Activated effector memory CD4-positive, alpha-beta T cell treated with anti-CD3 and anti-CD28 coated beads, Interleukin-2, amount 50 U/mL, for 16 hours (primary cell): ENCODE measurements at places on chromosomes 2 and 18.

- DNase-seq: no peak
These were observed 25.6 kb downstream of the CYB5A start for GRCh38 chr18:74266161-74266560.

DNA sequence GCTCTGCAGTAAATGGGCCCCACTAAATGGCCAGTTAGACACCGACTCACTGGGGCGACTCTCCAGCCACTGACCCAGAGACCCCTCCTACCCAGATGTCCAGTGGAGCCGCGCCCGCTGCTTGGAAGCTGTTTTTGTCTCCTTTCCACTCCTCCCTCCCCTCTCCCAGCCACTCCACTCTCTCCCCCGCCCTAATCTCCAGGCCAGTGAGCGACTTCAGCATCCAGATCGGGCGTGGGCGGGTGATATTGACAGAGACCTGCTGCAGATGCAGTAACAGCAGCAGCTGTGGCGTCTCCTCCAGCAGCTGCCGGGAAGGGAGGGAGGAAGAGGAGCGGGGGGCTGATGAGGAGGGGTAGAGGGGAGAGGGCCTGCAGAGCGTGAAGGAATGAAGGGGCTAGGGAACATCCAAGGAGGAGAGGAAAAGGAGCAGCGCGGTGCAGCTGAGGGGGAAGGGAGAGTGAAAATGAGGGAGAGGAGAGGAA lies at the start of gene SCN7A:
SCN7A (minus strand) TSS at position 110 of the 485 bp plus-strand sequence. CDS start 16,553 bp downstream, outside the sequence.
- no peak for DNase-seq

DNA sequence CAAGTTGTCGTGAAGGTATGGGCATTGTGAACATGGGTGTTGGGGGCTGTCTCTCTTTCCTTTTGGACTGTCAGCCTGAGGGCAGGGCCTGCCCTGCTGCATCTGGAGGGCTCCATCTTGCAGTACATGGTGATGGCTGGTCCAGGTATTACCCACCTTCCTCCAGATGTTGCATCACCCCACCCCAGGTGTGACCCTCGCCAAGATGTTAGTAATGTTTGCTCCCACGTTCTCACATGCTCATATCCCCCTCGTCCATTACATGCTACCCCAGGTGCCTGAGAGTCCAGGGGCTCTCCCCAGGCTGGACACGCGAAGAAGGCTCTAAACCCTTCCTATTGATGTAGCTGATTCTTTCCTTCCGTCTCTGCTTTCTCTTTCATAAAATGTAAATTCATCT lies 13.9 kb downstream of the ZAP70 start:
- peak; percentile 57 for DNase-seq

DNA sequence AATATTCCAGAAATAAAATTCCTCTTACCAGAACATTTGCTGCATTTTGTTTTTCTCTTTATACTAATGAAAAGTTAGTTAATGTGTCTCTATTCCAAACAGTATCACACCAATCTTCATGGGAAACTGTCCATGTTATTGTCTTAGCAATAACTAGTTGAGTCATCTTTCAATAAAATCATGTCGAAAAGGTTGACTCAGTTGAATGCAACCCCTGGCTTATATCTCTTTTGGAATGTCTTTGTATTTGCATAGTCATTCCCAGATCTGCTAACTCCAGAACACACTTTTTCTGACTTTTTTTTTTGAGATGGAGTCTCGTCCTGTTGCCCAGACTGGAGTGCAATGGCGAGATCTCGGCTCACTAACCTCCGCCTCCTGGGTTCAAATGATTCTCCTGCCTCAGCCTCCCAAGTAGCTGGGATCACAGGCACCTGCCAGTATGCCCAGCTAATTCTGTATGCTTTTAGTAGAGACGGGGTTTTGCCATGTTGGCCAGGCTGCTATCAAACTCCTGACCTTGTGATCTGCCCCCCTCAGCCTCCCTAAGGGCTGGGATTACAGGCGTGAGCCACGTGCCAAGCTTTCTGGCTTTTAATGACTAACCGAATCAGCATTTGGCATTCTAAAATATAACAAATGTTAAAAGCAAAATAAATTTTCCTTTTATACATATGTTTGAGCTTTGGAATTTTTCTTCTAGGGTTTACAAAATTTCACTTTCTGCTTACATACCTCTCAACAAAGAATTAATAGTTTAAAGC lies 133.2 kb upstream of the GULP1 start:
- DNase-seq: no peak

GRCh38 chr2:101330253-101330933 lies 21.9 kb upstream of the RNF149 start:
- DNase-seq: peak; percentile 78

- no peak for DNase-seq
These were observed 123.1 kb downstream of the KYNU start for GRCh38 chr2:143000599-143000998.

DNA sequence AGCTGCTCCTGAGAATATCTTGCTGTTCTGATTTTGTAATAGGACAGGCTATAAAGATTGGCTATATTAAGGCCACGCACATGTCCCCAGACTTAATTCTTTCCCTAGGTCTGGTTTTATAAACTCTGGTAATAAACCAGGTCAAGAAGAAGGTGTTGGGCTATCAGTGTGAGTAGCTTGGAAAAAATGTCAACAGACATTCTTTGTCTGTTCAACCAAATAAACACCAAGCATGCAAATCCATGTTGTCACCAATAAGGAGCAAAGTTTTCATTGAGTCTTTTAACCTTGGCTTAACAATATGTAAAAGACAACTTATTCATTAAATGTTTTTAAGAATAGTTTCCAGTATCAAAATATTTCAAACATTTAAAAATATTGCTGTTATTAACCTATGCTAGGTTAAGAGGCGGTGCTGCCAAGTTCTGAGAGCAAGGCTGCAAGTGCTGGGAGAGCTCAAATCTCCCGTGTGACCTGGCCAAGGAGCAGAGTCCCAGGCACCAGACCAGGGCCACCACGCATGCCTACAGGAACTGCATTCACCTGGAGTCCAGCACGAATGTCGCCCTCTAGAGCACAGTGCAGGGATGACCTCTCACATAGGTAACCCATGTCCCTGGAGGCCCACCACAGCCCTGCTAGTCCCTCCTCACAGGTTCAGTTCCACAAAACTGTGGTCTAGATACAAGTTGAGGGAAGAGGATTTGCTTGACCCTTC lies 120.5 kb upstream of the POU3F3 start:
- no peak for DNase-seq

GRCh38 chr18:225745-226144 lies 42.1 kb downstream of the THOC1 start:
- DNase-seq: no peak

GRCh38 chr2:3267869-3268704 lies 109.5 kb downstream of the EIPR1 start:
- no peak for DNase-seq

DNA sequence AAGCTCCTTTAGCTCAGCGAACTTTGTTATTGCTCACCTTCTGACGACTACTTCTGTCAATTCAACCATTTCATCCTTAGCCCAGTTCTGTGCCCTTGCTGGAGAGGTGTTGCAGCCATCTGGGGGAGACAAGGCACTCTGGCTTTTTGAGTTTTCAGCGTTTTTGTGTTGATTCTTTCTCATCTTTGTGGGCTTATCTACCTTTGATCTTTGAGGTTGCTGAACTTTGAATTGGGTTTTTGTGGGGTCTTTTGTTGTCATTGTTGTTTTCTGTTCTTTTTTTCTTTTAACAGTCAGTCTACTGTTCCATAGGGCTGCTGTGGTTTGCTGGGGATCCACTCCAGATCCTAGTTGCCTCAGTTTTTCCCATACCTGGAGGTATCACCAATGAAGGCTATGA lies 57.3 kb downstream of the GTF3C3 start:
- DNase-seq: no peak

DNA sequence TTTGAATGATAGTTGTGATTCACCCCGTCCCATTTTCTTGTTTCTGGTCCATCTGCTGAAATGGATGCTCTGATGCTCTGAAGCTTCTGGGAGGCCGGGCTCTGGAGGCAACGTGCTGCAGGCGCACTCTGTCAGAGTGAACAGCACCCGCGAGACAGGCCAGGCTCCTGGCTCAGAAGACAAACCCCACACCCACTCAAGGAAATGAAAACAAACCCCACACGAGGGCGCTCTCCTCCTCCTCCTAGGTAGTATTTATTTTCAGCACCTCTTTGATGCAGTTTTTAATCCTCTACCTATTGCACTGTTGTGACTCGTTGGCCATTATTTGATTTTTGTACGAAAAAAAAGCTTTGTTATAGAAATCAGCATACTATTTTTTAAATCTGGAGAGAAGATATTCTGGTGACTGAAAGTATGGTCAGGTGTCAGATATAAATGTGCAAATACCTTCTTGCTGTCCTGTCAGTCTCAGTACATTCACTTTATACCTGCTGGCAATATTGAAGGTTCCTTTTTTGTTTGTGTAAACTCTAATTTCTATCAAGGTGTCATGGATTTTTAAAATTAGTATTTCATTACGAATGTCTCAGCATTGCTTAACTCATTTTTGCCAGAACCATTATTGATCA lies 10.3 kb upstream of the CHST10 start:
- peak; percentile 84 for DNase-seq

- no peak for DNase-seq
These were observed 25.0 kb upstream of the COPS8 start for GRCh38 chr2:237060534-237061312.

- DNase-seq: no peak
These were observed 19.9 kb upstream of the ZAP70 start for GRCh38 chr2:97693476-97693875.

GRCh38 chr2:23198316-23199114 lies 186.5 kb upstream of the KLHL29 start:
- DNase-seq: no peak

DNA sequence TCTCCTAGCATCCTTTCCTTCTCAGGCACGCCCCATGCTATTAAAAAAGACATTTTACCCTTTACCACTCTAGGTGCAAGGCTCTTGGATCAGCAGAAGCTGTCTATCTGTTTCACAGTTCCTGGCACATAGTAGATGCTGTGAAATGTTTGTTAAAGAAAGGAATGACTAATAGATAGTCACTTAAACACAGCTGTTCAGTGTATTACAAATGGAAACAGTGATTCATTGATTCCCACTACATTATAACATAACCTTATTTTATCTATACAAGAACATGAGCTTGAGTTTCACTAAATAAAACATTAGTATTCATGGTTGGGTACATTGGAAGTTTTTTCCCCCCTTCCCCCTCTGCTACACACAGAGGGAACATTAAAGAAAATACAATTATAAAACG lies 142.1 kb downstream of the ASXL3 start:
- DNase-seq: no peak

- no peak for DNase-seq
These were observed at the start of gene RAX for GRCh38 chr18:59272891-59273758. Gene RAX (minus strand): TSS chr18:59273454. CDS start chr18:59273206, 248 bp downstream.

DNA sequence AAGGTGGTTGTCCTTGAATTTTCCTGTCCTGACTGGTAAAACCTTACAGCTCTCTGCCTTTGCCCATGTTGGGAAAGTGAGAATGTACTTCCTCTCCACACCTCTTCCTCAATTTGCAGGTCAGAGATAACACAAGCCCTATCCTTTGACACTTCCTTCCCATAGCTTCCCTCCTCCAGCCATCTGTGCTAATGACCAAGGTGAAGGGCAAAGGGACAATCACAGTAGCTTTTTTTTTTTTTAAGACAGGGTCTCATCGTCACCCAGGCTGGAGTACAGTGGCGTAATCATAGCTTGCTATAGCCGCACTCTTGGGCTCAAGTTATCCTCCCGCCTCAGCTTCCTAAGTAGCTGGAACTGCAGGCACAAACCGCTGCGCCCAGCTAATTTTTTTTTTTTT lies 24.3 kb upstream of the STPG4 start:
- no peak for DNase-seq

GRCh38 chr2:1528273-1529064 lies 115.2 kb downstream of the TPO start:
- no peak for DNase-seq

DNA sequence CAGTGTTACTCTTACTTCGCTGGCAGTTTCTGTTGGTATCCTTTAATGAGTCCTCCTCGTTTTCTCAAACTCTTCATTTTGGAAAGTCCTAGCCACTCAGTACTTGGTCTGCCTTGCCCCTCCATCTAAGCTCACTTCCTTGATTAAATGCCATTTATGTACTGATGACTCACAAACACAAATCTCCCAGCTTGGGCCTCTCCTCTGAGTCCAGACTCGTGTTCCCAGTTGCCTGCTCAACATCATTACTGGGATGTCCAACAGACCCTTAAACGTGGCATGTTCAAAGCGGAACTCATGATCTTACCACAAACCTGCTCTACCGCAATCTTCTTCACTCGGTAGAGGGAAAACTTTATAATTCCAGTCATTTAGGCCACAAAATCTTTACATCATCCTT lies 13.8 kb upstream of the CCDC68 start:
- no peak for DNase-seq

DNA sequence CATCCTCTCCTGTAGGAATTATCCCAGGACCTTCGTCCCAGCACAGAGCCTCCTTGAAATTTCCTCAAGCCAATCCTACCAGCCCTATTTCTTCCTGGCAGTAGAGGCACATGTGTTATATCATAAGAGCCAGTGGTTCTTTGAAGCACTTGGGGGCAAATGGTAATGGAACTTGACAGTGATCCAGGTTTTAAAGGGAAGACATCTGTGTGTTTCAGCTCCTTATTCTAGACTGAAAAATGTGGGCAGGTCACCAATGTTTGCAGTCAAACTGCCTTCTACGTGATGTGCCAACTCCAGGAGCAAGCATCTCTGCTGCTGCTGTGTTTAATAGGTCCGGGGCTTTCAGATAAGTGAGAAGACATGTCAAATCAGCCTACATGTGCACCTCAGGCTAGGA lies 157.1 kb downstream of the GALNT14 start:
- DNase-seq: no peak

- DNase-seq: no peak
These were observed 41.4 kb downstream of the BMP10 start for GRCh38 chr2:68829749-68830148.

DNA sequence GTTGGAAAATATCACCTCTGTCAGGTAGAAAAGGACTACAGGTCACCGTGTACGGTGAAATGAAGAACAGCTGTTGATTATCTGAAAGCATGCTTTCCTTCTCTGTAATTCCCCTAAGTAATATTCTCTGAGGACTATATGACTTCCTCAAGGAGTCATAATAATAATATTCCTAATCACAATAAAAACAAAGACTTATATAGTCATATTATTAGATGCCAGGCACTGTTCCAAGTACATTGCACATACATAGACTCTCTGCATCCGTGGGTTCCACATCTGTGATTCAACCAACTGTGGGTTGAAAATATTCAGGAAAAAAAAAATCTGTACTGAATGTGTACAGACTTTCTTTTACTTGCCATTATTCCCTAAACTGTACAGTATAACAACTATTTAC lies 512.4 kb upstream of the ID2 start:
- no peak for DNase-seq

DNA sequence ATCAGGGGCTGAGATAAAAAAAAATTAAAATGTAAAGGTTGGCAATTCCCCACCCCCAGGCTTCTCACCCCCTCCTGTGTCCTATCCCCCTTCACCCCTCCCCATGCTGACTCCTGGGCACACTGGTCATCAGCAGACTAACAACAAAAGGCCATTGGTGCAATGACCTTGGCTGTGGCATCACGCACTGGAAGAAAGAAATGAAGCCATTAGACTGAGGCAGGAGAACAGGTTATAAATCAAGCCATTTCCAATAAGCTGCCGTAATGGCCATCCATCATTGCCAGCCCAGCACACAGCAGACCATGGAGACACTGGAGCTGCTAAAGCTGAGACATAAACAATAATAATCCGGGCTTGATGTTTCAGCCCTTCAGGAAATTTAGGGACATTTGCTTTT lies 342.4 kb upstream of the ETAA1 start:
- DNase-seq: no peak
